Myocyte (in vitro differentiated cells): ENCODE measurements at places on chromosomes 2 and 18. TPM values are rescaled to one million over a fixed set of nuclear protein-coding genes. Genes with fewer than 3 reads are reported as not detected.
A peak's percentile ranks its signal among the peaks of the same experiment; 100 is the strongest.

C1GALT1C1L gene
- 0.24 TPM in 1 of 2 replicates, not detected in the other for total RNA-seq

GRCh38 chr18:48562075-48562474 lies 23.2 kb downstream of the CTIF start:
- no peak for DNase-seq

SERPINB13 gene
- not detected in 2 replicates for total RNA-seq

CCDC141 gene
- 32.4 and 61.8 TPM in 2 replicates for total RNA-seq

- no peak for DNase-seq
Observed at GRCh38 chr2:65199166-65199565, 28.5 kb upstream of the ACTR2 start.

- DNase-seq = no peak
Observed at GRCh38 chr2:85995648-85996529, 107.1 kb upstream of the ST3GAL5 start.

LRRC30 gene
- total RNA-seq = not detected in 2 replicates

DNA sequence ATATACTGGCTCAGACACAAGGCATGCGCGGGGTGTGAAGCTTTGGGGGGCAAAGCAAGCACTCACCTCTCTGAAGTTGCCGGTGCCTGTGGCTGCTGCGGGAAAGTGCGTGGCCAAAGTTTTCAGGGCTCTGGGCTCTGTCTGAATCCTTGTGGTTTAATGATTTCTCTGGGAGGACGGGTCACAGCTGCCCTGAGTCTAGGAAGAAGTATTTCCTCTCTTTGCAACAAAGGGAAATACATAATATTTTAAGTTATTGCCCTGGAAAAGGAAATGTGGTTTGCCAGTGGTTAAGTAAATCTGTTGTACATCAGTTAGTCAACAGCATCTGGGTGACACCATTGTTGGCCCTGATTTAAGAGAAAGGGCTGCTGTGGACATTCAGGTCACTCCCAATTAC lies 56.7 kb upstream of the ZDBF2 start:
- peak; percentile 51 for DNase-seq

DNA sequence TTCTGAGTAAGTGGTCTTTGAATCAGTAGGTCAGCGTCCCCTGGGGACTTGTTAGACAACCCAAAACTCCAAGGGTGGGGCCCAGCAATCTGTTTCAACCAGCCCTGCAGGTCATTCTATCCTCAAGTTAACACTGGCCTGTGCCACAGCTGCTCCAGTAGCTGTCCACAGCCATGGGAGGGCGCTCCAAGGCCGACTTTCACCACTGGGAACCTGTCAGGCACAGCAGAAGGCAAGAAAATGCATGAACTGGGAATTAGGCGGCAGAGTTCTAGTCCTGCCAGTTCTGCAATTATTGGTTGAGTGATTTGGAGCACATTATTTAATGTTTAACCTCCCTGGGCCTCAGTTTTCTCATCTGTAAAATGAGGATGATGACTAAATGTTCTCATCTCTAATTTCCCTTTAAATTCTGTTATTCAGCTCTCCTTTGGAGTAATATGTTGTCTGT lies 17.4 kb upstream of the MRPL33 start:
- peak; percentile 85 for DNase-seq

GRCh38 chr18:906416-907114 lies 1.9 kb downstream of the ADCYAP1 start:
- DNase-seq = no peak

B3GNT7 gene
- 0.10 TPM in 1 of 2 replicates, not detected in the other for total RNA-seq

DNA sequence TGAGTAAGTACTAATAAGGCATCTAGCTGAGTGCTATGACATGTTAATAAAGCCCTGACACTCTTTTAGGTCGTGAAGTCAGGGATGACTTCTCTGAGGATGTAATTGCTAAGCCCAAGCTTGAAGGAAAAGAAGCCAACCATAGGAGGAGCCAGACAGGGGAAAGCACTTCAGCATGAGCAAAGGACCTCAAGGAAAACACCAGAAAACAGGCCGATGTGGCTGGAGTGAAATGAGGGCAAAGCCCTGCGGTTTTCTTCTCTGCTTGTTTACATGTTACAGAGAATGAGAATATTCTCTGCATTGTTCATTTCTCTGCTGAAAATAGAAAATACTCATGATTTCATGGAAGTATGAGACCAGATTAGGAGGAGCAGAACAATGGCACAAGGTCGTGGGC lies 112.5 kb upstream of the ARHGAP28 start:
- no peak for DNase-seq

SLC38A11 gene
- total RNA-seq = 0.19 TPM in 1 of 2 replicates, not detected in the other

KANSL3 gene
- 32.8 and 38.6 TPM in 2 replicates for total RNA-seq

SKOR2 gene
- total RNA-seq = not detected in 2 replicates

DES gene
- 10,265 and 13,585 TPM in 2 replicates for total RNA-seq

- DNase-seq = no peak
Observed at GRCh38 chr2:11876889-11877288, 130.5 kb downstream of the LPIN1 start.

DNA sequence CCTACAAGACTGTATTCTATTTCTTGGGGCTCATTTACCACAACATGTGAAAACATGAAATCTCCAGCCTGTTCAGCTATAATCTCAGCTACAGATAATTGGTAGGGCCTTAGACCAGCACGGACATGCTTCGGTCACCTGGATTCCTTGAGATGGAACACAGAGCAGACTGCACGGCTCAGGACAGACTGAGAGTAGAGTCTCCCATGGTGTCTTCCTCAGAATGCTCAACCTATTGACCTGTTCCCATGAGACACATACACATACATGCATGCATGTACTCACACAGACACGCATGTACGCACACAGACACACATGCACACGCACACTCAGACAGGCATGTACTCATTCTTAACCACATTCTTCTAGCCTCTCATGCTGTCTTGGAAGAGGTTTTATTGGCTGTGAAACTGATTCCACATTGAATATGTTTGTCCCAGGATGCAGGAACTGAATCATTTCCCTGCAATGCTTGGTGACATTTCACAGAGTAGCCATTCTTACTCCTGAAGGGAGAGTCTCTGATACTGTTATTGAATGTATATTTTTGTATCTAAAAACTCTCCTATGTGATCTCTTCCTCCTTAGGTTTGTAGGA lies 23.5 kb upstream of the BZW1 start:
- no peak for DNase-seq

IHH gene
- total RNA-seq = not detected in 2 replicates

ALKAL2 gene
- total RNA-seq = not detected in 2 replicates

GRCh38 chr18:51195451-51196117 lies 1.9 kb downstream of the MEX3C start:
- peak; percentile 49 for DNase-seq

DNA sequence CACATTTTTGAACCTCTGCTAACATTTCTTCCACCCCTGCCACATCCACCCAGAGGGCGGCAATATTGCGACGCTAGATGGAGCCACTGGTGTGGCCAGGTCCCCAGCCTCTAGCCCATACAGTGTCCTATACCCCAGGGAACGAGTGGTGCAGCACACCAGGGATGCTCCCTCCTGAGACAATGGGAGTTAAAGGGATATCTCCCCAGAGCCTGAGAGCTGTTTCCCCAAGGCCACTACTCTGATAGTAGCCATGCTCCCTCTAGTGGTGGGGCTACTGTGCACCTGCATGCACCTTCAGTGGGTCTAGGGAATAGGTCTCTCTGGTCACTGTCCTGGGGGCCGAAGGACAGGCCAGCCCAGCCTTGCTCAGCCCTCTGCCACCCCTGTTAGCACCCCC lies 336.4 kb upstream of the FSHR start:
- no peak for DNase-seq

HIBCH gene
- total RNA-seq = 11.1 and 13.6 TPM in 2 replicates

TMEM198 gene
- 5.8 and 9.0 TPM in 2 replicates for total RNA-seq

- DNase-seq = no peak
Observed at GRCh38 chr18:35201256-35201931, 39.4 kb upstream of the ZNF397 start.

CPO gene
- not detected in 2 replicates for total RNA-seq

- DNase-seq = no peak
Observed at GRCh38 chr2:232883116-232883721, 13.2 kb downstream of the SNORC start.

DNA sequence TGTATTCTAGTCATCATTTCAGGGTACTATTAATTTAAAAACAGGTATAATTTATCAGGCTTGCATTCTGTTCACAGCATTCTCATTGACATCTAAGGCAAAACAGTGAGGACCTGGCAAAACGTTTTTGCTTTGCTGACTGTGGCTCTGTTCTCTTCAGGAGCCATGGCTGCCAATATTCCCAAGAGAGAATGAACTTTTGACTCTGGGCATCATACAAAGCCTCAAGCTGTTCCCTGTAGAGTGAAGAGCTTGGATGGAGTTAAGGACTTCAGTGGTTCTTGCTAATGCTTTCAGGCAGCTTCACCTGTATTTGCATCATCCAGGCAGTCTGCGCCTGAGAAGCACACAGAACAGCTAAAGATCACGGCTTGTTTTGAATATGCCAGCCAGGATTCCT lies 65.9 kb upstream of the CAVIN2 start:
- DNase-seq = no peak

- no peak for DNase-seq
Observed at GRCh38 chr2:70835643-70836042, at the start of gene CD207. TSS of gene CD207 (minus strand) at chr2:70835816. CDS start at chr2:70835776, 40 bp downstream.

UGT1A8 gene
- not detected in 2 replicates for total RNA-seq

GRCh38 chr18:74524097-74524496 lies 10.2 kb upstream of the CNDP1 start:
- DNase-seq = peak; percentile 19

GRCh38 chr2:151157000-151157735 lies 104.5 kb downstream of the RBM43 start:
- DNase-seq = no peak

GRCh38 chr18:32730620-32731091 lies 42.2 kb downstream of the KLHL14 start:
- peak; percentile 32 for DNase-seq

- no peak for DNase-seq
Observed at GRCh38 chr2:72134997-72135800, 12.5 kb downstream of the CYP26B1 start.

- no peak for DNase-seq
Observed at GRCh38 chr2:169036736-169037440, 5.8 kb upstream of the ABCB11 start.

NEB gene
- total RNA-seq = 1,133 and 1,145 TPM in 2 replicates

DNA sequence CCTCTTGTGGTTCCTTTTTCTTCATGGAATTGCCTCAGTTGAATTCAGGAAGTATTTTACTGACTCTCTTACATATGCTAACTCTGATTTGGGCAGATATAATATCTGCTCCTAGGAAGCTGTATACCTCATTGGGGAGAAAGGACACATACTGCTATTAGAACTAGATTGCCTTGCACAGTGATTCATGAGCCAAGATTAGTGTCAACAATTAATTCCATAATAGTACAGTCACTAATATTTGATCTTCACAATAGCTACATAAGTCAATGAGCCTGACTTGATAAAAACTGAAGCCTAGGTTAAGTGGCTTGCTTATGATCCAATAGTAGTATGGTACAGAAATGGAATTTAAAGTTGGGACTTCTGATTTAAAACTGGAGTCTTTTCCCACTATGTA lies 127.6 kb downstream of the ETAA1 start:
- DNase-seq = no peak

SIGLEC15 gene
- total RNA-seq = not detected in 2 replicates

DNA sequence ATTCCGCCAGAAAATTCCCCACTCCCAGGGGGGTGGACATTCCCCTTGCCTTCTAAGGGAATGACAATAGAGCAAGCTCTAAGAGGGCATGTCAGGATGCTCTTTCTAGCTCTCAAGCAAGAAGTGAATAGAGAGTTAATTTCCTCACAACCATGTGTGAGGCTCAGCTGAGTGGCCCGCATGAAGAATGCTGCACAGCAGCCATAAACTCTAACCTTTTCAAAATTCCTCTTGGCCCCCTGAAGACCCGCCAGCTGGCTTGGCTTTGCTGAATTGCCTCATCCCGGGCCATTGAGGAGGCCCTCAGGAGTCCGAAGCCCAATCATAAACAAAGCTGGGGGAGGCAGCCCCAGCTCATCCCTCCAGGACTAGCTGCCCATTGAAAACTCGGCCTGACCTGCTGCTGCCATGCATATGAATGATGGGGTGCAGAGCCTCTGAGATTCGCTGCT lies 38.2 kb downstream of the NRP2 start:
- DNase-seq = no peak

DNA sequence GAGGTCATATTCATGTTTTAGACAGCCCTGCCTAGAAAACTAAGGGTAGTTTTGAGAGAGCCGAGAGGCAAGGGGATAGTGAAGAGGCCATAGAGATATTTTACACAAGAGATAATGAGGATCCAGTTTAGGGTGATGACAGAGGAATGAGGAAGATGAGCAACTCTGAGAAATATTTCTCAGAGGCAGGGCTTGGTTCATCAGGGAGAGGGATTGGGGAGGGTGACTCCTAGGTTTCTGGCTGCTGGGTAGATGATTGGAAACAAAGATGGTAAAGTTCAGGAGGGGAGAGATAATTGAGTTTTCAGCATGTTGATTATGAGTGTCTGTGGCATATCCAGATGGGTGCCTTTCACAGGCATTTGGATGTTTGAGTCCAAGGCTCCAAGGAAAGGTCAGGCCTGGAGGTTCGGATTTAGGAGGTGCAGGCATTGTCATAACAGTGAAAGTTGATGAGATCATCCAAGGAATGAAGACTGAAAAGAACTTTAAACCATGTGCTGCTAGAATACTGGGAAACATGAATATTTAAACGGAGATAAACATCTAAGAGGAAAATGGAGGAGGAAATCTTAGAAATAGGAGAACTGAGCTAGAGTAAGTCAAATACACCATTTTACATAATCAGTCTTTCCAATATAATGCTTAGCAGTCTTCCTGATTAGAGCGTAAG lies 7.4 kb downstream of the MYL12B start:
- no peak for DNase-seq

GRCh38 chr2:53403792-53404413 lies 363.7 kb upstream of the CHAC2 start:
- peak; percentile 9 for DNase-seq

- DNase-seq = no peak
Observed at GRCh38 chr18:13992826-13993540, 77.6 kb upstream of the MC2R start.

DNA sequence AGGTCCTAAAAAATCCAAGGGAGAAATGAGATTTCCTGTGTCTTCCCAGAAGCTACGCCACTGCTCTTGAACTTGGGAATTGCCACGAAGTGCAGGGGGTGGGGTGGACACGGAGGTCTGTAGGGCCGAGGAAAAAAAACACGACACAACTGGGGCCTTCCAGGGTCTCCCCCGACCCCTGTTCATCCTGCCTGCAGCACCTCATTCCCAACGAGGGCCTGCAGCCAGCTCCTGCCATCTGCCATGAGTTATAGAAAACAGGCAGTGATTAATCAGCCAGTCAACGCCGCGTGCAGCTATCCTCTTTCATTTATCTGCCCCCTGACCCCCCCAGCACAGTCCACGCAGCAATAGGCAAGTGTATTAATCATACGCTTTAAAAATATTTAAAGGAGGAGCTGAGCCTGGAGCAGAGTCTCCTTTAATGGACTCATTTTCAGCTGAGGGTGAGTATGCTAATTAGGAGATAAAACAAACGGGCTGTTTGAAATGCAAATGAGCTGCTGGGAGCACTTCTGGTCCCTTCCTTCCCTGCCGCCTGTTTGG lies 209.9 kb downstream of the TFCP2L1 start:
- DNase-seq = peak; percentile 84
